Thyroid gland (tissue), 4 donors: ENCODE measurements at places on chromosomes 12 and 14.

- DNase-seq, result no peak
Measured at GRCh38 chr14:76337635-76338545, 38.0 kb upstream of the ESRRB start.

GRCh38 chr14:94227029-94227428 is 52.9 kb downstream of the PPP4R4 start:
- DNase-seq, result no peak

- DNase-seq, result peak; percentile 88
Measured at GRCh38 chr14:50399251-50400032, 2.8 kb upstream of the CDKL1 start.

DNA sequence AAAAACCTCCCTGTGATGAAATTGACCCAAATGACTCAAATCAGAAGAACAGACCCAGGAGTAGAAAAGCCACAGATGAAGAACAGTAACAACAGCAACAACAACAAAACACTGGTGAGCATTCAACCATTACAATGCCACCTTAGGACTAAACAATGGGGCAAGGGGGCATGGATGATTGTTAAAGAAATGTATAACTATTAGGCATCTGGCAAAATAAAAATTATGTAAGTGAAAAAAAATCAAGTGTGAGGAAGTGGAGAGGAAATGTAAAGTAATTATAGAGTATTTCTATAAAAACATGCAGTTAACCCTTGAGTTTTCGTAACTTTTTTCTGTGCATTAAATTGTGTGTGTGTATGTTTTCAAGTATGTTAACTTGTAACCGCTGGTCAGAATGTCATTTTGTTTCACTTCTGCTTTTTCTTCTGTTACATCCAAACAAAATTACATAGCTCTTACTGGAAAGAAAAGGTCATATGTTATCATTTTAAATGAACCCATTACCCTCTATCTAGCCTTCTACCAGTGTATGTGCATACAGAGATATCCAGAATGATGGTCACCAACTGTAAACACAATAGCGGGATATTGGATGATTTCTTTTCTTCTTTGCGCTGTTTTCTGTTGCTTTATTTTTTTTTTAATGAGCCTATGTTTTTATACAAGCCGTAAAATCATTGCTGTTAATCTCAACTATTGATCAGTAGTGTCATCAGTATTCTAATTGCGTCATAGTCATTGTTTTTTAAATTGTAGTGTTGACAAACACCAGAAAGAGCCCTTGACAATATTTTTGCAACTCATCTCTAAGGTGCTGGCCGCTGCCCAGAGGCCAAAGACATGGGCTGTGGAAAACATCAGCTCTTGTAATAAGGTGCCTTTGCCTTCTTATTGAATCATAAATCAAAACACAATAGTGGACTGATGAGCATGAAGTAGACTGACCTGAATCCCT is 170.6 kb downstream of the CRADD start:
- DNase-seq, result no peak

DNA sequence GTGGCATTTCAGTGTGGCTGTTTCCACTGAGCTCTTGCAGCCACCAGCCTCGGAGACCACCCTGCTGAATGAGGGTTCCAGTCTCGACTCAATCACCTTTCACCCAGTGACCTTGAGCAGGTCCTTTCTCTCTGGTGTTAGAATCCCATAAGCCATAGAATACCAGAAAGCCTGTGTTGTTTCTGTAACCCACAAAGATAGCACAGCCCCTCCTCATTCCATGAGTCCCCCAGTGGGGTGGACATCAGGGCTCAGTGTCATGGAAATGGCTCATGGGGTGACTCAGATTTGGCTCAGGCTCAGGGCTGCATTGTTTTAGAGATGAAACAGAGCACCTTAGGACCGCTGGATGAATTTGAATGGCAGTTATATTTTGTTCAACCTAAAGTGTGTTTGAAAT is 171.5 kb downstream of the PTPN11 start:
- DNase-seq, result no peak

- peak; percentile 49 for DNase-seq
Measured at GRCh38 chr14:53151523-53152183, 1.5 kb downstream of the DDHD1 start.
